Liver (tissue), 10 donors: ENCODE measurements at places on chromosomes 16 and 17.
A peak's percentile ranks its signal among the peaks of the same experiment; 100 is the strongest.

GRCh38 chr16:67199808-67200198, 872 bp downstream of the ELMO3 start:
- no peaks in the 10 kb centered on the region for H3K27me3 ChIP-seq
- H3K36me3 ChIP-seq = peaks cover 19% of the 10 kb centered on the region
- peak overlapping the region; percentile 49 for H3K4me3 ChIP-seq
- DNase-seq = no peak
- H3K4me1 ChIP-seq = peaks cover 16% of the 10 kb centered on the region

GRCh38 chr16:66904428-66904845, 14.2 kb downstream of the CDH16 start:
- DNase-seq = no peak
- no peak overlapping the region for H3K4me3 ChIP-seq
- no peaks in the 10 kb centered on the region for H3K36me3 ChIP-seq

GRCh38 chr16:85096921-85097320, 15.4 kb downstream of the CIBAR2 start:
- no peak overlapping the region for H3K27ac ChIP-seq
- no peak overlapping the region for H3K4me3 ChIP-seq
- no peaks in the 10 kb centered on the region for H3K27me3 ChIP-seq
- no peaks in the 10 kb centered on the region for H3K36me3 ChIP-seq

DNA sequence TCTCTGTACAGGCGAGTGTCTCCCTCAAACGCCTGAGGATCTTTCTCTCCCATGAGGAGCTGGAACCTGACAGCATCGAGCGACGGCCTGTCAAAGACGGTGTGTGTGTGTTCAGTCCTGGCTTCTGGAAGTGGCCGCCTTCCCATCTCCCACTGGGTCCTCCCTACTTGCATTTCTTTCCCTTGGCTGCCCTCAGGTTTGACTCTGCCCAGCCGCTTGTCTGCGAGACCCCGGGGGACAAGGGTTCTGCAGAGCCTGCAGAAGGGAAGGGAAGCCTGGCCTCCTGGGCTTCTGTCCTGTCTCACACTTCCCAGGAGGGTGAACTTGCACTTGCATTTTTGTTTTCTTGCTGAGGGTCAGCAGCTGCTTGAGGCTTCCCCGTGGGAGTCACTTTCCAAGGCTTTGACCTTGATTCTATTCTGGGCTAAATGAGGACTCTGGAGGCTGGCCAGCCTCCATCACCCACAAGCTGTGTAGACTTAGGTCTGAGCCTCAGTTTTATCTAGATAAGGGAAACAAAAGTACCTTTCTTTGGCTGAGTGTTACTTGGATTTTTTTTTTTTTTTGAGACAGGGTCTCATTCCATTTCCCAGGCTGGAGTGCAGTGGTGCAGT, 122.3 kb downstream of the ABCC1 start:
- H3K4me1 ChIP-seq = no peaks in the 10 kb centered on the region
- no peak overlapping the region for H3K27ac ChIP-seq
- no peaks in the 10 kb centered on the region for H3K27me3 ChIP-seq
- no peak overlapping the region for H3K4me3 ChIP-seq
- no peak for DNase-seq
- no peaks in the 10 kb centered on the region for H3K36me3 ChIP-seq

- no peaks in the 10 kb centered on the region for H3K36me3 ChIP-seq
- H3K4me1 ChIP-seq = no peaks in the 10 kb centered on the region
- H3K27me3 ChIP-seq = no peaks in the 10 kb centered on the region
- no peak for DNase-seq
- no peak overlapping the region for H3K27ac ChIP-seq
Measured at GRCh38 chr16:22763437-22764080, 50.4 kb upstream of the HS3ST2 start.

DNA sequence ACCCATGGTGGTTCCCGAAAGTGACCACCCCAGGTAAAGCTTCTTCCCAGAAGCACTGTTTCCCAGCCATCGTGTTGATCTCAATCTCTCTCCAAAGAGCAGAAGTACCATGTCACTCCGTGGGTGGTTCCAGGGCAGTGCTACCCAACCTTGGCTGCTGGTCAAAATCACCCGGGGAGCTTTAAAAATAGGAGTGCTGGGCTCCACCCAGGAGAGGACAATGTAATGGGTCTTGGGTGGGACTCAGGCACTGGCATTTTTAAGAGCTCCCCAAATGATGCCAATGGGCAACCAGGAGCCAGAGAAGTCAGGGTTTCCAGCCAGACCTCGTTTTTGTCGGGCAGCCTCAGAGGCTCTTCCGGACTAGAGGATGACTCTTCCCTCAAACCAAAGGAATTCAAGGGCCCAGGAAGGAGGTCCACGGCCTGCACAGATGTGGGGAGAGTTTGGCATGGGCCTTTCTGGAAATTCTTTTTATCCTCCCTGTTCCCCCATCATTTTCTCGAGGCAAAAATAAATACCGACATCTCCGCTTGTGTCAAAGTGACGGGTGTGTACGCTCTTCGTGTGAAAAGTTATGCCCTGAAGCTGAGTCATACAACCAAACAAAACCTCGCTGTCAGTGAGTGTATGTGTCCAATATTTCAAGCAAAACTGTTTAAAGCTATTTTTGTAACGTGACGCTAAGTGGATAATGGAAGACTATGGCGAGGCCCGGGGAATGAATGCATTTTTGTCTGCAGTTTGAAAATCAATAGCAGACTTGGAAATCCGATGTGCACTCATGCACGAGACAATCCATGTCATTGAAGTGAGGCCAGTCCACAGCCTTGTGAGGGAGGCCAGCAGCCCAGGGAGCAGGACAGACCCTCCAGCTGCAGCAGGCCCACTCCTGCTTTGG, 364.1 kb downstream of the FOXL1 start:
- DNase-seq = no peak
- no peaks in the 10 kb centered on the region for H3K36me3 ChIP-seq
- no peaks in the 10 kb centered on the region for H3K4me1 ChIP-seq
- no peak overlapping the region for H3K4me3 ChIP-seq

DNA sequence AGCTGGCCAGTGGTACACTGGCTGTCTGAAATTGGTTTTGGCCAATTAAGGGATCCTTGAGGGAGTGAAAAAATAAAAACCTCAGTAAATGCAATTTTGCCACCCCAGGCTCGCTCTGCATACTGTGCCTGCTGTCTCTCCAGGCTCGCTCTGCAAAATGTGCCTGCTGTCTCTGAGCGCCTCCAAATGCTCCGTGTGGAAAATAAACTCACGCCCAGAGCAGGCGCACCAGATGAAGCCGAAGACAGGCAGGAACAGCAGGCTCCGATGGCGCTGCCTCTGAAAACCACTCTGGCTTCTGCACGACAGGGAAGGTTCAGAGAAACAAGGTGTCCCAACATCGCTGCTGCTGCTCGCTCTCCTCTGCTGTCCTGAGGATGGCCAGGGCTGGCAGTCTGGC, 29.1 kb downstream of the SNN start:
- H3K27me3 ChIP-seq = no peaks in the 10 kb centered on the region
- H3K27ac ChIP-seq = no peak overlapping the region
- no peak overlapping the region for H3K4me3 ChIP-seq

- H3K27ac ChIP-seq = peak overlapping the region; percentile 72
- peak overlapping the region; percentile 56 for H3K4me3 ChIP-seq
- DNase-seq = no peak
- H3K4me1 ChIP-seq = peaks cover 47% of the 10 kb centered on the region
- H3K27me3 ChIP-seq = no peaks in the 10 kb centered on the region
Measured at GRCh38 chr16:57801809-57802340, 416 bp downstream of the KIFC3 start.

DNA sequence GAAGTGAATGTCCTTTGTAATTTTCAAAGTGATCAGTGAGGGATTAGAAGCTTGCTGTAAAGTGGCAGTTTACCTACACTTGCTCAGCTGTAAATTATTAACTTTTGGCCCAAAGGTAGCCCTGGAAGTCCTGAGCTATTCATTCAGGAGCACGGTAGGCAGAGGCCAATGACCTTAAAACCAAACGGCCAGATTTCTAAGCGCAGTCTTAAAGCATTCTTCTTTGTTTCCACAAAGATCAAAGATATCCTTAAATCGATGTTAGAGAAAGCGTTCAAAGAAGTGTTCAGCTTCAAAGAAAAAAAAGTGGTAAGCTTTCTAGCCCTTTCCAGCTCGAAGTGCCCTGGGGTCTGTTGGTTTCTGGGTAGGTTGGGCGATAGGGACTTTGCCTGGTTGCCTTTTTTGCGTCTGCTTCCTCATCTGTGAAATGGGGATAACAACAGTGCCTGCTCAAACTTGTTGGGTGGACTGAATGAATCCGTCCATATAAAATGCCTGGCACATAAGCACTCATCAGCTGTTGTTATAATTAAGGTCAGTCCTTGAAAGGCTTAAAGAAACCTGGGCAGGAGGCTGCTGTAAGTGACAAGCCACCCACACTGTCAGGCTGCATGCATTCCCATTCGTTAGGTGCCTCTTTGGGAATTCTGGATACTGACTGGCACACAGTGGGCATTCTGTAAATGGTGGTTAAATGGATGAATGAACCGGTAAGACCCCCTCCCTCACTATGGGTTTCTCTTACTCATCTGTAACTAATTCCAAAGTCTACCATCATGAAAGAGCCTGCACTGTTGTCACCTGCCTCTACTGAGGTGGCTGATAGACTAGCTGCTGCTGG, 113.2 kb downstream of the PRKCA start:
- H3K27me3 ChIP-seq = no peaks in the 10 kb centered on the region
- DNase-seq = no peak
- no peak overlapping the region for H3K4me3 ChIP-seq
- H3K4me1 ChIP-seq = peaks cover 37% of the 10 kb centered on the region
- H3K36me3 ChIP-seq = no peaks in the 10 kb centered on the region

- H3K27ac ChIP-seq = no peak overlapping the region
- no peak overlapping the region for H3K4me3 ChIP-seq
- H3K4me1 ChIP-seq = no peaks in the 10 kb centered on the region
- DNase-seq = no peak
- peaks cover 75% of the 10 kb centered on the region for H3K36me3 ChIP-seq
- H3K27me3 ChIP-seq = no peaks in the 10 kb centered on the region
Measured at GRCh38 chr16:84058664-84059063, 16.1 kb upstream of the SLC38A8 start.

GRCh38 chr17:61833536-61834193, 29.7 kb downstream of the BRIP1 start:
- no peaks in the 10 kb centered on the region for H3K27me3 ChIP-seq
- H3K4me1 ChIP-seq = no peaks in the 10 kb centered on the region
- no peak overlapping the region for H3K27ac ChIP-seq
- DNase-seq = no peak
- no peaks in the 10 kb centered on the region for H3K36me3 ChIP-seq

DNA sequence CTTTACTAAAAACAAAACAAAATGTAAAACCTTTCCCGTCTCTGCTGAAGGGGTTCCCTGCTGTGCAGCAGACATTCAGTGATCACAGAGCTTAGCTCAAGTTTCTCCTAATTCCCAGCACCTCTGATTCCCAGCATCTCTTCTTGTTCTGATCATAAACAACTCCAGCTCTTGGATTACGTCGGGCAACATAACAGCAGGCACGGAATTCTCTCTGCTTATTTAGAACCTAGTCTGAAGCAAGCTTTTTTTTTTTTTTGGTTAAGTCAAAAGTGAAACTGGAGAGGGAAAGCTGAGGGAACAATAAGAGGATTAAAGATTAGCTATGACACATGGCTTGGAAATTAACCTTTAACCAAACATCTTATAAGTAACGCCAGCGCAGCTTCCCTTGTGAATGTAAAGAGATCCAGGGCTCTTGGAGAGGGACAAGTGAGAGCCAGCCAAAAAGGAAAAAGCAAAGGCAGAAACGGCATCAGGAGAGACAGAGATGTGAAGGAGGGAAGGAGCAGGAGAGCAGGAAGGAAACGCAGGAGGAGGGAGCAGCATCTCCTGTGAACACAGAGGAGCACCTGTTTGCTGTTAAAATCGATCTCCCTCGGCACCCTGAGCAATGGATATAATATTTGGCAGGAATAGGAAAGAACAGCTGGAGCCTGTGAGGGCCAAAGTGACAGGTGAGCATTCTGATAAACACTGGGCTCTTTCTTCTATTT, at the start of gene BCO1:
Gene BCO1 (plus strand): TSS at position 394 of the 716 bp plus-strand sequence. CDS start 220 bp downstream, at position 614.
- H3K27ac ChIP-seq = peak within 1 kb of the TSS; percentile 79
- H3K27me3 ChIP-seq = no peaks in the 10 kb centered on the region
- H3K36me3 ChIP-seq = no peaks in the 10 kb centered on the region
- H3K4me3 ChIP-seq = peak within 1 kb of the TSS; percentile 59
- no peak for DNase-seq

GRCh38 chr16:2044541-2044940, 3.1 kb downstream of the NTHL1 start:
- H3K4me1 ChIP-seq = peaks cover 73% of the 10 kb centered on the region
- H3K27me3 ChIP-seq = no peaks in the 10 kb centered on the region
- DNase-seq = no peak
- no peak overlapping the region for H3K4me3 ChIP-seq
- no peak overlapping the region for H3K27ac ChIP-seq

GRCh38 chr16:9092978-9093344, 1.5 kb downstream of the HAPSTR1 start:
- H3K27me3 ChIP-seq = no peaks in the 10 kb centered on the region
- peaks cover 2% of the 10 kb centered on the region for H3K36me3 ChIP-seq
- peak; percentile 50 for DNase-seq
- H3K27ac ChIP-seq = peak overlapping the region; percentile 97

DNA sequence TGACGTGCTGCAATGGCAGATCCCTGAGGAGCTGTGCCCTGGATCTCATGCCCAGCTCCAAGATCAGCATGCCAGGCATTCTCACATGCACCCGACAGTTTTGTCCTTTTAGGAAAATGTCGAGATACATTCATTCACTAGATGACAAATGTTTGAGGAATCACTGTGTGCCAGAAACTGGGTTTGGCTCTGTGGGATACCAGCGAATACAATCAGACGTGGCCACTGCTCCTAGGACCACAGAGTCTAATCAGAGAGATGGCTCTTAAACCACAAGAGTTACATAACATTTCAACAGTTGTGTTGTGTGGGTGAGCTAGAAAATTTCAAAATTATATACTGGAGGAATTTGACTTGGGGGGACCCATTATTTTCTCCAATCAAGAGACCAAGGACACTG, 579.7 kb downstream of the CDH13 start:
- no peaks in the 10 kb centered on the region for H3K27me3 ChIP-seq
- DNase-seq = no peak
- no peaks in the 10 kb centered on the region for H3K4me1 ChIP-seq
- no peak overlapping the region for H3K27ac ChIP-seq

GRCh38 chr17:50783193-50783660, 15.9 kb upstream of the ANKRD40CL start:
- no peaks in the 10 kb centered on the region for H3K27me3 ChIP-seq
- no peaks in the 10 kb centered on the region for H3K36me3 ChIP-seq
- no peak overlapping the region for H3K27ac ChIP-seq
- peak; percentile 90 for DNase-seq

- H3K4me1 ChIP-seq = no peaks in the 10 kb centered on the region
- H3K27me3 ChIP-seq = no peaks in the 10 kb centered on the region
- no peak overlapping the region for H3K4me3 ChIP-seq
- H3K36me3 ChIP-seq = no peaks in the 10 kb centered on the region
- DNase-seq = no peak
- no peak overlapping the region for H3K27ac ChIP-seq
Measured at GRCh38 chr16:30030011-30030685, 923 bp downstream of the TLCD3B start.

DNA sequence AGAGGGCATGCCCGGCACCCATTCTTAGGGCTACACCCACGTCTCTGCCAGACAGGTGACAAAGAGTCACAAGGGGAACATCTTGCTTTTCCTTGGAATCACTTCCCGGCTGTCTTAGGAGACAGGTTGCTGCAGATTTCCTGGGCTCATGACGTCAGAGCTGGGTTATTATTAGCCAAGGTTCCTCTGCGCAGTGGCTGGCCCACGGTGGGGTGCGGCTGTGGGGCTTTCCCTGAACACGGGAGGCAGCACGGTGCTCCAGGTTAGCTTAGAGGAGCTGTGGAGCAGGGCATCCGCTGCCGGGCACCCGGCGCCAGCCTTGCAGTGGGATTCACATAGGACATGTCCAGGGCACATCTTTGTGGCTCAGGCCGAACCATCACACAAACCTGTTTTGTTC, 118.0 kb upstream of the PLCG2 start:
- no peak for DNase-seq
- peaks cover 55% of the 10 kb centered on the region for H3K36me3 ChIP-seq
- H3K4me1 ChIP-seq = no peaks in the 10 kb centered on the region
- no peak overlapping the region for H3K27ac ChIP-seq
- no peaks in the 10 kb centered on the region for H3K27me3 ChIP-seq
